ENCODE measurements at places on chromosomes 1 and 21.
A peak's percentile ranks its signal among the peaks of the same experiment; 100 is the strongest.

GRCh38 chr1:63827411-63828321, 53.8 kb downstream of the ROR1 start:
- no peak for DNase-seq

- DNase-seq: no peak
Observed at GRCh38 chr21:27515676-27516075, 548.8 kb upstream of the ADAMTS5 start.

- no peak for DNase-seq
Observed at GRCh38 chr1:51302746-51303145, 27.6 kb downstream of the TTC39A start.

GRCh38 chr1:6460301-6461050, 5.5 kb downstream of the TNFRSF25 start:
- DNase-seq: peak; percentile 56

GRCh38 chr1:92184632-92185031, 33.1 kb upstream of the C1orf146 start:
- DNase-seq: no peak

- no peak for DNase-seq
Observed at GRCh38 chr1:43043695-43044094, 85.0 kb upstream of the SLC2A1 start.

- DNase-seq: no peak
Observed at GRCh38 chr1:21570528-21570875, 61.3 kb downstream of the ALPL start.

DNA sequence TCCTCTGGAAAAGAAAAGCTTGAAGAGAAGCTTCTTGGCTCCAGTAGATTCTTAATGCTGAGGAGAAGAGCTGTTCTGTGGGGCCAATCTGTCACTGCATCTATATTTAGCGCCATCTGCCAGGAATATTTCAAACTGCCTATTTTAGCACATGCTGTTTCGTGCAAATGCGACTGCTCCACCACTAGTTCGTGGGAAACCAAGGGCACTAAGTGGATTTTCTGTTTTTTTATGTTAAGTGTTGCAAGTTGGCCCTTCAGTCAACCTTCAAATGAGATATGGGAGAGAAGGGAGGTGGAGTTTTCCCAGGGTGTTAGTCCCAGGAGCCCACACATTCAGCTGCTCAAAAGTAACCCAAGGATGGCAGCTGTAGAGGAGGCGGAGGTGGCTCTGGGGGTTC, 91.9 kb downstream of the TSEN15 start:
- no peak for DNase-seq
